Kidney epithelial cell (primary cell): ENCODE measurements at places on chromosomes 3 and 15. TPM values are rescaled to one million over a fixed set of nuclear protein-coding genes. Genes with fewer than 3 reads are reported as not detected.

- peak; percentile 50 for DNase-seq
These were observed 33.6 kb downstream of the TMEM45A start for GRCh38 chr3:100525753-100526612.

- DNase-seq = no peak
These were observed 141.7 kb downstream of the C3orf38 start for GRCh38 chr3:88291486-88291885.

The HIGD2B gene
- total RNA-seq = not detected in 2 replicates

GRCh38 chr3:140629357-140630137 lies 48.3 kb upstream of the TRIM42 start:
- DNase-seq = peak; percentile 91

DNA sequence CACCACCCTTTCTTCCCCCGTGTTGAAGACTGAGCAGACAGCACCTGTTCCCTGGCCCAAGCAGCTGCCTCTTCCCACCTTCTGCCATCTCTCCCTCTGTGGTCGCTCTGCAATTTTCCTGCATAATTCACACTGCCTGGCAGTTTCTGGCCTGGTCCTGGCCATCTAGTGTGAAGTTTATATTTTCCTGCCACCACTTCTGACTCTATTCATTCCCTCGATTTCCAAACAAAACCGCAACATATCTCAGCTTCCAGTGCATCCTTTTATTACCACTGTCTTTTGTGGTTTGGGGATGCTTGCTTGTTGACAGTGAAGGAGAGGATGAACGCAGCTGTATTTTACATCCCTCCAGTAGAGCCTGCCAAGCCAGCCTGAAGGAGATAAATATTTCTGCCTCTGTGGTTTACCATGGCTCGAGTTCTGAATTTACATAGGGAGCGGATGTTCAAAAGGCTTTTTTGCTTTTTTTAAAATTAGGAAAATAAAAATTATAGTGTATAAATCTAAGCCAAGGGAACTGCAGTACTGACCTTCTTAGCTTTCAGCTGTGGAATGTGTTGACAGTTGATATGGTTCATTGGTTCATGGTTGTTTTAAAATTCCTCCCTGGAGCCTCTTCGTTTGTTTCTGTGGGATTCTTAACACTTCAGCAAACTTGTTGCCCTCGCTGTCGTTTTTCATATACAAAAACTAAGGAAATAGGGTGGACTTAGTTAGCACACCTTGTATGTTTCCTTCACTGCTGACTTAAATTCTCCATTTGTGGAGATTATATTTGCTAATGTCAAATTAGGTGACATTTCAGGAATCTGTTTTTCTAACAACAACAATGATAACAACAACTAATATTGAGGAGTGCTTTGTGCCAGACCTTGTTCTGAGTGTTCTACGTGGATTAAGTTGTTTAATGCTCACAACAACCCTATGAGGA lies 250.5 kb downstream of the ADAMTSL3 start:
- peak; percentile 38 for DNase-seq

The SLC22A14 gene
- total RNA-seq = 0.58 TPM in 1 of 2 replicates, not detected in the other

The CLRN1 gene
- total RNA-seq = not detected in 2 replicates

GRCh38 chr15:56244811-56245576 lies 1.3 kb upstream of the RFX7 start:
- DNase-seq = no peak

DNA sequence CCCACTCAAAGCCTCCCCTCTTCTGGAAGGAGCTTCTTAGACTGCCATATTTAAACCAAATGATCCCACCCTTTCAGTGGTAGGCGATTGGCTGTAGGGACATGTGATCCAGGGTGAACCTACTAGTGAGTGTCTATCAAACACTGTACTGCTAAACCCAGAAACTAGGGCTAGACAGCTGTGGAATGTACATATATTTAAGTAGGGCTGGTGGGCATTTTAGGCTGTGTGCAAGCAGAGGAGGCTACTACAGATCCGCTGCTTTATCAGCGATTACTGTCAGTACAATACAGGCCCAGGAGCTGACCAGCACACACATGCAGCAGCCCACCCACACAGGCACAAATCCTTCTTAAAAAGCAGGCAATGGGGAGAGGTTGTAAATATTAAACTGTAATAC lies 15.4 kb upstream of the LARP6 start:
- DNase-seq = no peak

The TRIM42 gene
- total RNA-seq = not detected in 2 replicates

The TM4SF18 gene
- 0.21 TPM in 1 of 2 replicates, not detected in the other for total RNA-seq

- no peak for DNase-seq
These were observed 4.4 kb upstream of the VIPR1 start for GRCh38 chr3:42498034-42498433.

GRCh38 chr3:32564195-32564594 lies 6.5 kb downstream of the DYNC1LI1 start:
- no peak for DNase-seq

DNA sequence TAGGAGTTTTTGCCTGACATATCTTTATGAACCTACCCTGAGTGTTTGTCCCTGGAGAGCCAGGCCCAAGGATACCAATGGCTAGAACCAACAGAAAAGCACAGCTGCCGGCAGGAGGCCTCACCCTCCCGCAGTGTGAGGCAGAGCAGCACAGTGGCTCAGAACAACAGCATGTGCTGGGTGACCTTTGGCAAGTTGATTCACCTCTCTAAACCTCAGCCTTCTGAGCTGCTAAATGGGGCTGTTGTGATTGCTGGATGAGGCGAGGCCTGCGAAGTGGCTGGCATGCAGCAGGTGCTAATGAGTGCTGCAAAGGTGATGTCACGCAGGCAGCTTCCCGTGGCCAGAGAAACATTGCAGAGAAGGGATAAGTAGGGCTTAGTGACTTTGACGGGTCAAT lies 23.3 kb downstream of the IDH2 start:
- DNase-seq = no peak

- no peak for DNase-seq
These were observed 301.3 kb downstream of the EDEM1 start for GRCh38 chr3:5488771-5489170.

DNA sequence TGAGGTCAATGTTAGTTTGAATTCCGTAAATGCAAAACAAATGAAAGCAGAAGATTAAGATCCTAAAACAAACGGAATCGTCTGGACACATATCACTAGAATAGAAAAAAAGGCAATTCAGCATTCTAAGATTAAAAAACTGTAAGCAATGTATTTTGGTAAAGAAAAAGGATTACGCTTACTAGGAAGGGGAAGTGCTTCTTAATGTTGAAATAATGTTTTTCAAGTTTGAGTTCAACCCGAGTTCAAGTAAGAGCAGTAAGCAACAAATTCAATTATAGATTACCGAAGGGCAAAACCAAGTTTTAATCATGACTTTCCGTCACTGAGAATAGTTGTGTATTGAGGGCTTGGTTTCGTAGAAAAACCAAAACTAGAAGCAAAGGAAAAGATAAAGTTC lies 637 bp downstream of the CIP2A start:
- no peak for DNase-seq

The SUCNR1 gene
- 0.07 and 0.08 TPM in 2 replicates for total RNA-seq

The PLCH1 gene
- total RNA-seq = 2.9 and 3.3 TPM in 2 replicates

- no peak for DNase-seq
These were observed 99.9 kb downstream of the CD47 start for GRCh38 chr3:107990926-107991325.

The CYP8B1 gene
- total RNA-seq = not detected in 2 replicates

- peak; percentile 18 for DNase-seq
These were observed 309.9 kb upstream of the THBS1 start for GRCh38 chr15:39270934-39271333.

GRCh38 chr15:40930430-40931299 lies 1.5 kb downstream of the DLL4 start:
- DNase-seq = no peak

The TGFBR2 gene
- total RNA-seq = 33.4 and 34.4 TPM in 2 replicates

DNA sequence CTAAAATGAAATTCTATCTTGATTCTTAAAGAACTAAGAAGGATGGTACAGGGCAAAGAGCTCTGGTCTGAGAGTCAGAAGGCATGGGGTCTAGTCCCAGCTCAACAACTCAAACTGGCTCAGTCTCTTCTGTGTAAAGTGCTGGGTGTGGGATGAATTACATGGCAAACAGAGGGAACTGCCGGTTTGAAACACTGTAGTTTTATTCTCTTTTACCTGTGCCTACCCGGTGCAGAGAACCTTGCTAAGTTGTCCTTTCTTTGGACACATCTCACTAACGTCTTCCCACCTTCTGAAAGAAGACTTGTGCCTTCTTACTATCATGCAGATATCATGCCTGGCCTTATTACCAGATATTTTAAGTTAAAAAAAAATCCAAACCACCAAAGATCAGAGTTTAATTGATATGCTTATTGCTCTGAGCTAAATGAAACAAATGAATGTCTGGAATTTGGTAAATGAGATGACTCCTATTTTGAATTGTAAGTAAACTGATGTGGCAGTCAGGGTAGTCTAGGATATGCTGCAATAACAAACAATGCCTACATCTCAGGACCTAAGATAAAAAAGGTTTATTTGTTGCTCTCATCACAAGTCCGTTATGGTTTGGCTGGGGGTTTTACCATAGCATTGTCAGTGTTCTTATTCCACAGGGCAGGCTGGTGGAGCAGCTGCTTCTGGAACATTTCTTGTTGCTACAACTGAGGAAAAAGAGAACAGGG lies 12.5 kb upstream of the RARRES1 start:
- no peak for DNase-seq

- no peak for DNase-seq
These were observed 254.7 kb downstream of the EDEM1 start for GRCh38 chr3:5442106-5442785.

GRCh38 chr15:37594417-37594816 lies 340.0 kb upstream of the TMCO5A start:
- no peak for DNase-seq

- DNase-seq = no peak
These were observed 20.3 kb upstream of the ABTB1 start for GRCh38 chr3:127652246-127652995.

The ISLR2 gene
- 1.0 and 1.2 TPM in 2 replicates for total RNA-seq

The MYL3 gene
- 0.54 and 2.7 TPM in 2 replicates for total RNA-seq

GRCh38 chr3:70138606-70139005 lies 139.1 kb downstream of the SAMMSON start:
- DNase-seq = no peak

DNA sequence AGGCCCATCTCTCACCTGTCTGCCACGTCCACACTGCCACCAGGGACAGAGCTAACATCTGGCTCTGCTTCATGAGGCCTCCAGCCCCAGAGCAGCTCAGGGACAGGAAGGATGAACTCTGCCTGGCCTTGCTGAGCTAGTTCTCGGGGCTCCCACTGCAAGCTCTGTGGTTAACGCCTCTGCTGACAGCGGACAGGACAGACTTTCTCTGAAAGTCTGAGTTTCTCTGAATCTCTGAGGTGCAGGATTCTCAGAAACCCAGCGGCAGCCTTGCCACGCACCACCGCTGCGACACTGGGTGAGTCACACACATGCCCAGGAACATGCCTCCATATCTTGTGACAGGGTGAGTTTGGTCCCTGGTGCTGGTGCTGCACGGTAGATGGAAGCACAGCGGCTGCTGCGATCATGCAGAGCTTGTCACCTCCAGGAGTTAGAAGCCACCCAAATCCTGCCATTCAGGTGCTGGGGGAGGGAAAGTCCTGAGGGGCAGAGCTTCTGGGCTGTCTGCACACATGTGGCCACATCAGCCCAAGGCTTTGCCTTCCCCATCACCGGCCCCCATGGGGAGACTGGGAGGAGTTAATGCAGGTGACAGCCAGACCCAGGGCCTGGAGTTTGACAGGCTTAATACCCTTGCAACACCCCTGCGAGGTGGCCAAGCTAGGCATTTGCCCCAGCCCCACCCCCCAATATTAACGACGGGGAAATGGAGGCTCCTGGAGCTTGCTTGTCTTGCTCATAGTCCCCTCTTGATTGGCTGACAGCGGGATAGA lies 267.0 kb downstream of the PLCL2 start:
- DNase-seq = no peak

The FAM174B gene
- 16.6 and 18.9 TPM in 2 replicates for total RNA-seq

The PPP2R3A gene
- 14.3 and 15.1 TPM in 2 replicates for total RNA-seq
